ENCODE measurements at places on chromosomes 7 and 10.

DNA sequence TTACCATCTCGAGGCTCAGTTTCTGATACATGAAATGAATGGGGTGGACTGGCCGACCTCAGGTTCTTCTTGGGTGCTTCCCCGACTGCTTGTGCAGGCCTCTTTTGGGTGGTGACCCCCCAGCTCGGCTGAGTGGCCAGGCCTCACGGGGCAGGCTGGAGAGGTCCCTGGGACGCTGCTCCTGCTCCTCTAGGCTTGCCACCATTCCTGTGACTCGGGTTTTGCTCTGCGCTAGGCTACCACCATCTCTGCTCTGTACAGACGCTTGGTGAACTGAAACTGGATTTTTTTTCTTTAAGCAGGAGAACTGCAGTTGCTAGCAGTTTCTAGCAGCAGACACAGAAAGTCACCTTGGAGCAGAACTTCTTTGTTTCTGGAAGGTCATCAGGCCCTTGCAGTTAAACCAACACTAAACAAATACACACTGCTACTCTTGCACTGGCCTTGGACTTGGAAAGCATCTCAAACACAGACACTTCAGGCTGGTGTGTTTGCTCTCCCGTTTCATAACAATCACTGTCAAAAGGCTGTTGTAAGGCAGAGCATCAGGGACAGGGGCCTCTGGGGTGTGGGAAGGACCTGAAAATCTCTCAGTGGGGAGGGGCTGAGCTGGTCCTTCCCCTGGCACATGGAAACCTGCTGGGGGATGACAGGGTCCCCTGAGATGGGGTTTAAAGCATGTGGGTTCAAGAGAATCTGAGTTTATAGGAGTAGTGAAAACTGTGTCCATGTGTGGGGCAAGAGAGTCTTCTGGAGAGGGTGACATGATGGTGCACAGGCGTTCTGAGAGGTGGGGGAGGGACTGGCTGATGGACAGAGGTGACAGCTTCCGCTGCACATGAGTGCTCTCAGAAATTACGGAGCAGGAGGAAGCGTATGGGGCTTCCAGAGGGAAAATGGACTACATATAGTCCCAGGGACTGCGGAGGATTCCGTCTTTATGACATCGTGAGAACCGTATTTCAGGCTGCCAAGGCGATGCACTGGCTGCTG, 35.0 kb upstream of the GIMAP8 start:
- DNase-seq = no peak

GRCh38 chr7:8204339-8205030, 57.5 kb downstream of the ICA1 start:
- no peak for DNase-seq

DNA sequence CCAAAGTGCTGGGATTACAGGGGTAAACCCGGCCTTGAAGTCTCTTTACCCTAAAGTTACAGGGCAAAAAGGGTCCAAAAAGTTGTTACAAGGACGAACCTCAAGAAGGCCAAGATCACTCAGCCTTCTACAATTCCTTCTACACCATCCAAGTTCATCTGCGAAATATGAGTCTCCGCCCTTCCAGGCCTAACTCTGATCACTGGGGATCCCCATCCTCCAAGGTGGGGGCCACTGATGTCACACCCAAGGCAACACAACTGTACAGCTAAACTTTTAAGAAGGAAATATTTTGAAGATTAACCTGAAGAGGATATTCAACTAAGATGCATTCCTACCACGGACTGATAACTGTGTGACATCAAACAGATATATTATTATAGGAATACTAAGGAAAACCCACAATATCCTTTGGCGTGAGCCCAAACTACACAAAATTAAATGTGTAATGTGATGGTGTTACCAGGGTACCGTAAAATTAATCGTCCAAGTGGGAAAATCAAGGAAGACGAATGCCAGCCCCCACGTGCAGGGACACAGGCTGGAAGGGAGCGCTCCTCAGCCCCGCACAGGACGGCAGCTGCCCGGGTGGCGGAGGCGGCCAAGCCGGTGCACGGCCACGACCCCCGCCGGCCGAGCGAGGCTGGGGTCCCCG, 1.0 kb downstream of the PAXIP1 start:
- DNase-seq = no peak

DNA sequence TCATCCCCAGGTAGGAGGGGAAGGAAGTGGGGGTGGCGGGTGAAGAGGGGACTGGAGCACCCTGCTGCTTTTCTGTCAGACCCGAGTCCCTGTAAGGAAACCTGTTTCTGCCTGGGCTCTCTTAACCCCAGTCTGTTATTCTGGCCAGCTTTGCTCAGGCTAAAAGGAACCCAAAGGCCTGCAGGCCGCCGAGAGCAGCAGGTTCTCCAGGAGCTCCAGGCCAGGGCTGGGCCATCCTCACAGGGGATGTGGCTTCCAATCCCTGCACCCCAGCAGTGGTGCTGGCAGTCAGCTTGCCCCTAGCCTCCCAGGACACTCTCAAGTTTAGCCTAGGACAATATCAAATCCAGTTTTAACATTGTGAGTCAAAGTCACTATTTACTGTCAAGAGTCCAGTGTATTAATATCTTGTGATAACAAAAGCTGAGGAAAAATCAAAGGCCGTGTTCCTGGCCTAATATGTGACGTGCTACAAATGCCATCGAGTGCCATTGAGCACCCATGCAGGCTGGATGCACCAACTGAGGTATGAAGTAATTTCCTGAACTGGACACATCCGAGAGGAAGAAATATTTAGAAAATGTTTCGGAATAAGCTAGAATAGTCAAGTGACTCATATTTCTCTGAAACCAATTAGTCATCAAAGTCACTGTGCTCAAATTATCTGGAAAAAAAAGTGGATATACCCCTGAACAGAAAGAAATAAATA, 7.0 kb downstream of the PKD1L1 start:
- DNase-seq = no peak

DNA sequence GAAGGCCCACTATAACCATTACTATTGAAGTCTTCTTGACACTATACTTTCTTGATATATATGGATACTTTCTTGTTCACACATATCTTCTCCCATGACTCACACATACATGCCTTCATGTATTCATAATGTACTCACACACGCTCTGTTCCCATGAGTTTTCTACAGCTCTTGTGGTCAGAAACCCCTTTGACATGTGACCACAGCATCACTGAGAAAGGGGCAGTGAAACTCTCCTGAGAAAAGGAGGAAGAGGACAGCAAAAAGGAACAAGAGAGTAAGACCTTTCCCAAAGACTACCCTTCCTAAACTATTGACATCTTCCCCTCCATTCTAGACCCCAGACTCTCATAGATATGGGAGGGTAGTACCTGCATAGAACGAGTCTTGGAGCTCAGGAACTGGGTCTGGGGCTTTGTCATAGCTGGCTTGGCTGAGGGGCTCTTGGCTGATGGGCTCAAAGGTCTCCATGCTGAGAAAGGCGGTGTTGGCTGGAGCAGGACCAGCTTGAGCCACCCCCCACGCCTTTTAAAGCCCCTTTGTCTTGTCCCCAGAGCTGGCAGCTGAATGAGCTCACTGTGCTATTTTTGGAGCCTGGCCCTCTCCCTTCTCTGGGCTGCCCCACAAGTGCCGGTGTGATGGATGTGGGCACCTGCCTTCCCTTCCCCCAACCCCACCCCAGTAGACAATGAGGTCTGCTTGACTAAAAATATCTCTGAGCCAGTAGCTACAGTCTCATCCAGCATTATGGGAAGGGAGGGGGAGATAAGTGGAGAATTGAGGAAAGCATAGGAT, 5.1 kb downstream of the SYNPO2L start:
- DNase-seq = no peak

DNA sequence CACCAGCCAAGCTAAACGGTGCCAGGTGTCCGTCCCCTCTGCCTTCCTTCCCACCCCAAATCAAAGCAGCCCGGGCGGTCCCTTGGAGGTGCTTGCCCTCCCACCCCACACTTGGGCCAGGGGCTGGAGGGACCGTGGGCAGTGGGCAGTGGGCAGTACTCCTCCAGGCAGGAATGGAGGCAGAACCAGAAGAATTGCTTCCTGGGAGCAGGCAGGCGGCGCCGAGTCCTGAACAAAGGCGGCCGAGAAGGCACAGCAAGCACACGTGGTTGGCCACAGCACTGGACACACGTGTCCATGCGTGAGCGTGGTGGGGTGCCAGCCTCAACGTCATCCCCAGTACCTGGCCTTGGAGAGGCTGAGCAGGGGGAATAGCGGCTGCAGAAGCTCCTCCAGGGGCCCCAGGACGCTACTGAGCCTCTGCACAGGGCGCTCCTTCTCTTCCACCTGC, 48.4 kb upstream of the NKX6-2 start:
- DNase-seq = no peak

DNA sequence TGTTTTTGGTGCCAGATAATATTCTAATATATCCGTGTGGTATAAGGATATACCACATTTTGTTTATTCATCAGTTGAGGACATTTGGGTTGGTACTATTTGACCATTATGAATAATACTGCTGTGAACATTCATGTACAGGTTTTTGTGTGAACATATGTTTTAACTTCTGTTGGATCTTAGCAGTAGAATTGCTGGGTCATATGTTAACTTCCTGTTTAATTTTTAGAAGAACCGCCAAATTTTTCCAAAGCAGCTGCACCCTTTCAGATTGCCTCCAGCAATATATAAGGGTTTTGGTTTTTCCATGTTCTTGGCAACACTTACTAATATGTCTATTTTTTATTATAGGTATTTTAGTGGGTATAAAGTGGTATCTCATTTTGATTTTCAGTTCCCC, 22.8 kb downstream of the VPS26A start:
- no peak for DNase-seq

- DNase-seq = no peak
These were observed 3.9 kb downstream of the SFRP4 start for GRCh38 chr7:37912756-37913155.

DNA sequence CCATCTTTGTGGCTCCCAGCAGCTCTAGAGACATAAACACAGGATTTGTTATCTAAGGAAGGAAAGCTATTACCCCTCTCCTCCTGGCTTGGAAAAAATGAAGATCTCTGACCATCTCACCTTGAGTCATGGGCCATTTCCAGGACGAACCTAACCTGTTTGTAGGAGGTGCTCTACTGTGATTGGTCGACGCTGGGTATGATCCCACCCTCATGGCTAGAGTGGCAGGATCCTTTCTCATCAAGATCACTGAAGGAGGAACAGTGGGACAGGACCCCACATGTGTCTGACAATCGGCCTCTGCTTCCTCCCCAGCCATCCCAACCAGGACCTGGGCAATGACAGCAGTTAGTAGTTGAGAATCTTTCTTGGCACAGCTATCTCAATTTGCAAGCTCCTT, 144.1 kb downstream of the EMX2 start:
- no peak for DNase-seq

GRCh38 chr7:157711353-157711888, 374.6 kb downstream of the DNAJB6 start:
- DNase-seq = no peak

DNA sequence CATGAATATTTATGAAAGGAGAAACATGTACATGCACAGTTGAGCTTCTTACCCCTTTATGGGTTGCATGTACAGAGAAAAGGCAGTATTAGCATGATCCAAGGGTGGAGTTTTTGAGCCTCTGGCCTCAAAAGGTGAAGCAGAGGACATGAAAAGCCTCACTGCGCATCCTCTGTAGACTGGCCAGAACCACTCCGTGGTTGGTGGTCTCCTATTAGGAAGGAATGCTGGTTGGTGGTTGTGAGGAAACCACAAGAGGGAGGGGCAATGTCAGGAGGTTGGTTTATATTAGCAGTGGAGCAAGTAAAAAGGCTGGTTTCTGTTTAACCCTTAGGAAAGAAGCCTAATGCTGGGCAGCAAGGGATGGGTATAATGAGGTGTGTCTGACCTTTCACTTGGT, 37.5 kb downstream of the AHCYL2 start:
- peak; percentile 5 for DNase-seq

- DNase-seq = peak; percentile 29
These were observed 1.5 kb downstream of the IPMK start for GRCh38 chr10:58266003-58266825.

DNA sequence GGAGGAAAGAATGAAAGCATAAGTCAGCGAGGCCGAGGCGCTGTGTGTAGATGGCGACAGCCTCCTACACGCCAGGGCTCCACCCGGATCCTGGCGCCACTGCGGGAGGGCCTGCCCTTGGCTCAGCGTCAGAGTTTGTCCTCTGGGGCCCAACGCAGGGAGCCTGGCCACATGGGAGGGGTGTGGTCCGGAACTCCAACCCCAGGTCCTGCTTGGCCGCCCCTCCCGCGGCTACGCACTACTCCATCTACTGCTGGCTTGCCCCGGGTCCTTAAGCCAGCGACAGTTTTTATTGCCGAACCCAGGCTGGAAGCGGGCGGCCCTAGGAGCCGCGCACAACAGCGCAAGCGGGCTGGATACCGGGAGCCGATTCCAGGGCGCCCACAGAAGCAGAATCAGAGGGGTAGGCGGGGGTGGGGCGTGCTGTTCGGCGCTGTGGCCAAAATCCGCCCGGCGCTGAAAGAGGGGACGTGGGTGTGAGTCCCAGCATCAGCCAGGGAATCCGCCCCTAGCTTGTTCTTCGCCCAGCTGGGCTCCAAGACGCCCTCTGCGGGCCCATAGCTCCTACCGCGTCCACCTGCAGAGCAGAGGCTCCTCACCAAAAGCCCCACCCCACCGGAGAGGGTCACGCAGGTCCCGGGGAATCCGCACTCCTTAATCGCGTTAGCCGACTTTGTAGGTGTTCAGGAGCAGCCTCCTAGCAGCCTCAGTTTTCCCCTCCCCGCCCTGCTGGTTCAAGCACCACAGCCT, 4.5 kb downstream of the KAZALD1 start:
- DNase-seq = no peak

DNA sequence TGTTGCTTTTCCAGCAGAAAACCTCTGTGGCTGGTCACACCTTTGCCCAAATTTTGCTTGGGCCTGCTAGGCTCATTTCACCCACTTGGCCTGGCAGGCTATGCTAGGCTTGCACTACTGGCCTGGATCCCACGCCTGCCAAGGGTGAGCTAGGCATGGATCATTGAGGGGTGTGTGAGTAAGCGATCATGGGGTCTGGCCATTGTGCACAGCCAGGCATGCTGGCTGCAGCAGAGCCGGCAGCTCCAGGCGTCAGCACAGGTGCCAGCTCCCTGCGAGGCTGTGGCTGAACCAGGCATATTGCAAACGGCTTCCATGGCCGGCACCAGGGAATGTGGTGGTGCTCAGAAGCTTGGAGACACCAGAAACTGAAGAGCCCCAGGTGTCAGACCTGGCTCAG, 19.2 kb downstream of the CFAP70 start:
- DNase-seq = no peak

DNA sequence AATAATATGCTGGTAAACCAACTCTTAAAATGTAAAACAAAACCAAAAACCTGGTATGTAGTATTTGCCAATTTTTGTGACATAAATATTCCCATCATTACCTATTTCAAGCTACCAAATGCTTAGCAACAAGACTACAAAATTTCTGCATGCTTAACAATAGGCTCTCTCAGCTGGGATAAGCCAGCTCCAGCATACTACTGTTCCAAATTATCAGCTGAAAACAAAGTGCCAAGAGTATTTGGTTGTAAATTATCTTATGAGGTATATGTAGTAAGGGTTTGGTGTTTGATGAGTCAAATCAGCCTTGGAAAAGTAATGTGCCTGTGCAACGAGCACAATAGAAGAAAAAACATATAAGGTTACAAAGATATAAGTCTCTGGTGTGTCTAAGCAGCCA, 263.2 kb downstream of the HGF start:
- no peak for DNase-seq

DNA sequence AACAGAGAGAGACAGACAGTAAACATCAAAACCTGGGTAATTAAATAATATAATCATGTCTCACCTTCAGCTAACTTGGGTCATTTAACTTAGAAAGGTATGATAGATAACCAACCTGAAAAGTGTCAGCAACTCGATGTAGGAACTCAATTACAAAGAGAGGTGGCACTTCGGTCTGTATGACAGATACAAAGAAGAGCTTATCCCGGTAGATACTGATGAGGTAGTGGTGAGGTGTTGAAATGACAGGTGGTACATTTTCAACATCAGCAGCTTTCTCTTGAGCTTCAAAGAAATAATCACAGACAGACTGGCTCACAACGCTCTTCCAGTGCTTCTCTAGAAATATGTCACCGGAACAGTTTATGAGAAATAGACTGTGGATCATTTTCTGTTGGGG, 12.6 kb downstream of the AP3M1 start:
- DNase-seq = no peak

Data from effector memory CD8-positive, alpha-beta T cell (primary cell).